Lower lobe of right lung (tissue), 2 donors: ENCODE measurements at places on chromosomes 13 and 19. TPM values are rescaled to one million over a fixed set of nuclear protein-coding genes. Genes with fewer than 3 reads are reported as not detected.

The CEACAM21 gene
- 28.8 TPM for total RNA-seq

- no peak for DNase-seq
- no peaks in the 10 kb centered on the region for H3K27me3 ChIP-seq
- H3K27ac ChIP-seq = no peak overlapping the region
- peaks cover 19% of the 10 kb centered on the region for H3K4me1 ChIP-seq
- H3K4me3 ChIP-seq = no peak overlapping the region
Observed at GRCh38 chr13:30392681-30393045, 29.6 kb upstream of the UBE2L5 start.

The LILRB5 gene
- total RNA-seq = 16.0 TPM

DNA sequence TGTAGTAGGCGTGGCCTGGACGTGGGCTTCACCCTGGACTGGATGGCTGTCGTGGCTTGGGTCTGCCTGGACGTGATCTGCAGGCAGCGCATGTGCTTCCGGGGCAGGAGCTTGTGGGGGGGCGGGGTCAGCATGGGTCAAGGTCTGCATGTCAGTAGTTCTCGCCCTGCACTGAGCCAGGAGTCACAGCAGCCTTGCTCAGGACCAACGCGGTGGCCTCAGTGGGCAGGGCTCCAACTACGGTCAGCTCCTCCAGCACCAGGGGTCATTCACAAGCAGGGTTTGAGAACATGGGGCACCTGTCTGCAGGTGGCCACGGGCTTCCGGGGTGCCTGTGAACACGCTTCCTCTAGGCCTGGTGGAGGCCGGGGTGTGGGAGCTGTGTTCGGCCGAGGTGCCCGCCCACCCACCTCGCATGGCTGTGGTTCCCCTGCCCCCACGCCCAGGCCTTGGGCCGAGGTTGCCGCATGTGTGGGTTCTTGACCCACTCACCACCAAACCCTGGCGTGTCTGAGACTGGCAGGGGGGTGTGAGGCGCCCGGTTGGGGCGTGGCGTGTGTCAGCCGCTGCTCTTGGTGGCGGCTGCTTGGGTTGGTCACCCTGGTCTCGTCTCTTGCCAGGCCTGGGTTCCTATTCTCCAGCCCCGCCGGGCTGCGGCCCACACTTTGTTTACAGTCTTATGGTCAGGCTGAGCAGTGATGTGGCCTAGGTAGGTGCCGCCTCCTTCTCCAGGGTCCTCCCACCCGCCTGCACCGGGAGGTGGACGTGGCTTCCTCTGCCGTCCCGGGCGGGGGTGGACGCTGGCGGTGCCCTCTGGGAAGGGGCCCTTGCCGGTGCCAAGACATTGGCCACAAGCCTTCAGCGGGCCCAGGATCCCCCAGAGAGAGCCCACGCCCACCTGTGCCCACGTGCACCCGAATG is 4.8 kb upstream of the RPS15 start:
- H3K27me3 ChIP-seq = no peaks in the 10 kb centered on the region
- DNase-seq = no peak
- no peak overlapping the region for H3K4me3 ChIP-seq
